A549 treated with AZD2906 at 1 μM for 4 hours (cell line): ENCODE measurements at places on chromosomes 16 and 17. TPM values are rescaled to one million over a fixed set of nuclear protein-coding genes. Genes with fewer than 3 reads are reported as not detected.

The TAC4 gene
- total RNA-seq, result not detected in 5 replicates

The C16orf92 gene
- total RNA-seq, result not detected in 5 replicates

The DRC3 gene
- total RNA-seq, result 2.0 to 2.5 TPM (median 2.1 TPM) in 5 replicates

The HCRT gene
- 0.20 TPM in 1 of 5 replicates, not detected in the others for total RNA-seq
